ENCODE measurements at places on chromosomes 1 and 21. TPM values are rescaled to one million over a fixed set of nuclear protein-coding genes. Genes with fewer than 3 reads are reported as not detected.

PRDX6 gene
- total RNA-seq = 170 TPM

CYP4A22 gene
- 0.23 TPM for total RNA-seq

- DNase-seq = no peak
Observed at GRCh38 chr1:11761988-11762406, at the start of gene C1orf167. C1orf167 (plus strand) TSS chr1:11762193; CDS start chr1:11764401, 2,208 bp downstream.

FAM72C gene
- total RNA-seq = not detected

GRCh38 chr21:27756191-27756590 lies 789.3 kb upstream of the ADAMTS5 start:
- no peak for DNase-seq

- DNase-seq = peak; percentile 86
Observed at GRCh38 chr1:58618303-58618702, 41.3 kb upstream of the TACSTD2 start.

DNA sequence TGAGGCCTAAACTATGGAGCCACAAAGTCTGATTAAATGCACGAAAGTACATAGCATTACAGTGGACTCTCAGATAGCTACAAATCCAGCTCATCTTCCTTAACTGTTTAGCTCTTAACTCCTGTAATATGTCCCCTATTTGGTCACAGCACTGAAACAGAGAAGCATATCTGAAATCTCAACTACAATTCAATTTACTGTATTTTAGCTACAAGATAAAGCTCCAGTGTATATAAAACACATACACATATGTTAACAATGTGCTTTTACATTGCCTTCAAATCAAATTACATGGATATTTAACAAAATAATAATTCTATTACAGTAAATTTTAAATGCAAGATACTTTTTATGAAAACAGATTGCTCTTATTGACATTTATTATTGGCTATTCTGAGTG lies 849.3 kb upstream of the PRMT6 start:
- no peak for DNase-seq

DNA sequence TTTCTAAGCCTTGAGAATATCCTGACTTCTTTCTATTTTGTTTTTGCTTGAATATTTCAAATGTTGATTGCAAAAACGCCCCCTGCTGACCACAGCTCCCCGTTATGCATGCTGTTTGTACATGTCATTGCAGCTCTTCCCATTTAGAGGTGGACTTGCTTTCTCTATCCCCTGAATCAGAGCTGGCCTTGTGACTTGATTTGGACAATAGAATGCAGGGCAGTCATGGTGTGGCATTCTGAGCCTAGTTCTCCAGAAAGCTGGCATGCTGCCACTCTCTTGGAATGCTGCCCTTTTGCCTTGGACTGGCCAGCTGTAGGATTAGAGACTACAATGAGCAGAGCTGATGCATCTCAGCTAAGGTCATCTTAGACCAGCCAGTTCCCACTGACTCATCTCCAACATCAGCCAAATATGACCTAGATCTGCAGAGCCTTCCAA lies 1561.5 kb downstream of the MRPL39 start:
- peak; percentile 86 for DNase-seq

GRCh38 chr21:35135481-35135880 lies 86.4 kb upstream of the RUNX1 start:
- no peak for DNase-seq

C1orf21 gene
- total RNA-seq = 44.0 TPM

DNA sequence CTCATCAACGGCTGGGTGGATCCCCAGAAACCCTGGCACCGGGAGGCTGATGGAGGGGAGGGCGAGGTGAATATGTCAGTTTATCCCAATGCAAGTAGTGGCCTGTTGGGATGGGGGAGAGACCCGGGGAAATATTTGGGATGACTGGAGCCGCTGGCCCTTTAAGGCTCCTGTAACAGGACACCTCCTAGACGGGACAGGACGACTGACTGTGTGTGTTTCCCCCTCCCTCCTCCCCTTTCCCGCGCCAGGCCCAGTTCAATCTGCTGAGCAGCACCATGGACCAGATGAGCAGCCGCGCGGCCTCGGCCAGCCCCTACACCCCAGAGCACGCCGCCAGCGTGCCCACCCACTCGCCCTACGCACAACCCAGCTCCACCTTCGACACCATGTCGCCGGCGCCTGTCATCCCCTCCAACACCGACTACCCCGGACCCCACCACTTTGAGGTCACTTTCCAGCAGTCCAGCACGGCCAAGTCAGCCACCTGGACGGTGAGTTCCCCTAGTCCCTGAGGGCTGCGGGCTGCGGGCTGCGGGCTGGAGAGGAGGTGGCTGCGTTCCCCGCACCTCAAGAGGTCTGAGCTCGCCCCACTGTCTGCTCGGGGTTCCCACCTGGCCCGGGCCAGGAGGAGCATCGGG lies 44.8 kb upstream of the CCDC27 start:
- no peak for DNase-seq

- no peak for DNase-seq
Observed at GRCh38 chr1:88802950-88803349, 88.4 kb downstream of the GTF2B start.

DNA sequence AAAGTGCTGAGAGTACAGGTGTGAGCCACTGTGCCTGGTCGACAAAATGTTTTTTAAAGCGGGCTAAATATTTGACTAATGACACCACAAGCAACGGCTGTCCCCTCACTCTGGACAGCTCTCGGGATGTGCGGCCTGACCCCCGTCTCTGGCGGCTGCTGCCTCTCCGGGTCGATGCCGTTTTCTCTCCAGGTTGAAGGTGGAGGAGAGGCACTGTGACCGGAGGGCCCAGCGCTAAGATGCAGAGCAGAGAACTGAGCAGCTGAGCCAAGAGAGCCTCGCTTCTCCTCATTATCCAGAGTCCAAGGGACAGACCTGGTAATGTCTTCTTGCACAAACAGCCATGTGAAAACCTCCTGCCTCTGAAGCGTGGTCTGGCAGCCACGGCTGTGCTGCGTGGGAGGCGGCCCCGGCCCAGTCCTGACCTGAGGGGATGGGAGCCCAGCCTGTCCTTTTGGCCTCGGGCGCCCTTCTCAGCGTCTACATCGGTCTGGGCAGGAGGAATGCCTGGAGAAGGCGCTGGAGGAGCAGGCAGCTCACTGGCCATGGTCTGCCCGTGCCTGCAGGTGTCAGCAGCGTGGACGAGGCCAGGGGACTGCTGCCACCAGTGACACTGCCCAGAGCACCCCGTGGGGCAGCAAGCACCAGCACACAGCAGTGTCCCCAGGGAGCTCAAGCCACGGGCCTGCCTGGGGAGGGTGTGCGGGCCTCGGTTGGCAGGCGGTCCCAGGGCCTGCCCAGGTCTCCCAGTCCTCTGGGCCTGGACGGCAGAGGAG lies 10.3 kb downstream of the MORN1 start:
- DNase-seq = peak; percentile 49

DNA sequence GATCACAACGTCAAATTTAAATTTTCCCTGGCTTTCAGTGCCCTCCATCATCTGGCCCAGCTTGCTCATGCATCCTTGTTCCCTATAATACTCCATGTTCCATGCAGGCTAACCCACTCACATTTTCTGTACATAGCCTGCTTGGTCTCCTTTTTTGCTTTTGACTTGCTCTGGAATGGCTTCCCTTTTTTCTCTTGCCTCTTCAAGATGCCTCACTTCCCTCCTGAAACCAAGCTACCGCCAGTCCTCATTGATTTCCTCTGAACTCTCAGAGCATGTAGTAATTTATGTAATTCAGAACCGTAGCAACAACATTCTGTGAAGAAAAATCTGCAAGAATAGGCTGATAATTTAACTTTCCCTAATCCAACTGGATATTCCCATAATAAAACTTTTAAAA lies 10.3 kb downstream of the CAP1 start:
- no peak for DNase-seq

ZYG11A gene
- total RNA-seq = not detected

GRCh38 chr1:182185842-182186756 lies 124.6 kb upstream of the ZNF648 start:
- no peak for DNase-seq

DNA sequence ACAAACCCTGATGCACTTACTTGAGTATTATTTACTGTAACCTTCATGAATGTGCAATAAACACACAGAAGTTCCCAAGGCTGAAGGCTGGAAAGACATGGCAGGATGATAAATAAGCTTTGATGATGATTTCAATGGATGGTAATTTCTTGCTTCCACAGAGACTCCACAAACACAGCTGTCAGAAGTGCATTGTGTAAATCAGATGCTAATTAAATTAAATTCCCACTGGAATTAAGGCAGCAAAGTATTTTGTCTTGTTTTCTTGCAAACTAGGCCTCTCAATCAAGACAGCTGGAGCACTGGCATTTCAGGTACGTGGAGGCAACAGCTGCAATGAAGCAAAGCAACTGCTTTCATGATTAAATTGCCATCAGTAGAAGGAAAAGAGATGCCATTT lies 24.1 kb downstream of the FAM177B start:
- DNase-seq = no peak

KCNJ6 gene
- 0.16 TPM for total RNA-seq

- DNase-seq = no peak
Observed at GRCh38 chr1:55048453-55049270, 9.3 kb downstream of the PCSK9 start.

DNA sequence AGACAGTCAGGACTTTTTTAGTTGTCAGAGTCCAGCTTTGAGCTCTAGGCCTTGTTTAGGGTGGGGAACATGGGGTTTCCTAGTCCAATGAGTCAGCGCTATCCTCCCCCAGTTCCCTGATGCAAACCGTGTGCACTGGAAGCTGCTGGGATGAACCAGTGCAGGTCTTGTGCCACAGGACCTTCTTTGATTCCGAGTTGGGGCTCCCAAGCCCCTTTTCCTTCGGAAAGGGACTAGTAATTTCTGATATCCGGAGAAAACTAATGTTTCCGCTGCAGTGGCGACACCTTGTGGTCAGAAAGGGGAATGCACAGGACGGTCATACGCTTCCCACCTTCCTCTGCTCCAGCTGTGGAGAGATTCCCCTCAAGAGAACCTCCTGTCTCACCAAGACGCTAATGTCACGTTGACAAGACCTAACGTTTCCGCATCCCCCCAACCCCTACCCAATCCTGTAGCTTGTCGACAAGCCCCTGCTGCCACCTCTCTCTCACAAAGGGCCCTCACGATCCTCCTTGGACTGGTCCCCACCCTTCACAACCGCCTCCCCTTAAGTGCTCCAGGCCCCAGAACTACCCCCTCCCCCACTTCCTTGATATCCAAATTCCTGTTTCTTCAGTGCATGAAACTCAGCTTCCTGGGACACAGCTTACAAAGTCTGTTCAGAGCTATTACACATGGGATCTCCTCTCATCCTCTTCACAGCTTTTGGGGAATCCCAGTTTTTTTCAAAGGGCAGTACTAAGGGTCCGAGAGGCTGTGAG lies 30.9 kb downstream of the GPA33 start:
- peak; percentile 76 for DNase-seq

DNA sequence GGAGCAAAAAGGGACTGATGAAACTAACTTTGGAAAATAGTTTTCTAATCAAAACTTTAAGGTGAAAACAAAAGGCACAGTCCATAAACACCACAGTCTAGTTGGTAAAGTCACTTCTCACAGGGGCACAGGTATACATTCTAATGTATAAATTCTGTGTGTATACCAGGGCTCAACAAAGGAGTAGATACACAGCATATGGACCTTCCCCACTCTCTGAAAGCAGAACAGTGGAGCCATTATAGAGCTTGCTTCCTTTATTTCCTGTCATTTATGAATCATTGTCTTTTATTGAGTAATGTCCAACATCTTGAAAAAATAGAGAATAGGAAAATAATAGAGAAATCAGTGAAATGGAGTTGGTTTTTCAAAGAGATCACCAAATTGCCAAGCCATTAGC lies 746.5 kb upstream of the CHRM3 start:
- DNase-seq = no peak

DNA sequence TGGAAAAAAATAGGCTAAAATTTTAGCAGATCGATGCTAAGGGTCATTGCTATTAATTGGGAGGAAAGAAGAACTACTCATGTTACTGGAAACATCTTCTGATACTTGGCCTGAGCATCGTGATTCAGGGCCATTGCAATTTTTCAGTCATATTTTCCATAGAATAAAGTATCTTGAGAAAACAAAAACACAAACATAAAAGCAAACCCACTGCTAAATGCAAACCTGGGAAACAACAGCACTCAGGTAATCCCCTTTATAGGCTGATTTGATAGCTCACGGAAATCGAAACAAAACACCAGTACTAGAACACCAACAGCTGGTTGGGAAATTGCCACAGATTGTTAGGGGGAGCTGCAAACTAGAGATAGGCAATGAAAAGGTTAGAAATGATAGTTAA lies 172.9 kb upstream of the ESRRG start:
- no peak for DNase-seq

DNA sequence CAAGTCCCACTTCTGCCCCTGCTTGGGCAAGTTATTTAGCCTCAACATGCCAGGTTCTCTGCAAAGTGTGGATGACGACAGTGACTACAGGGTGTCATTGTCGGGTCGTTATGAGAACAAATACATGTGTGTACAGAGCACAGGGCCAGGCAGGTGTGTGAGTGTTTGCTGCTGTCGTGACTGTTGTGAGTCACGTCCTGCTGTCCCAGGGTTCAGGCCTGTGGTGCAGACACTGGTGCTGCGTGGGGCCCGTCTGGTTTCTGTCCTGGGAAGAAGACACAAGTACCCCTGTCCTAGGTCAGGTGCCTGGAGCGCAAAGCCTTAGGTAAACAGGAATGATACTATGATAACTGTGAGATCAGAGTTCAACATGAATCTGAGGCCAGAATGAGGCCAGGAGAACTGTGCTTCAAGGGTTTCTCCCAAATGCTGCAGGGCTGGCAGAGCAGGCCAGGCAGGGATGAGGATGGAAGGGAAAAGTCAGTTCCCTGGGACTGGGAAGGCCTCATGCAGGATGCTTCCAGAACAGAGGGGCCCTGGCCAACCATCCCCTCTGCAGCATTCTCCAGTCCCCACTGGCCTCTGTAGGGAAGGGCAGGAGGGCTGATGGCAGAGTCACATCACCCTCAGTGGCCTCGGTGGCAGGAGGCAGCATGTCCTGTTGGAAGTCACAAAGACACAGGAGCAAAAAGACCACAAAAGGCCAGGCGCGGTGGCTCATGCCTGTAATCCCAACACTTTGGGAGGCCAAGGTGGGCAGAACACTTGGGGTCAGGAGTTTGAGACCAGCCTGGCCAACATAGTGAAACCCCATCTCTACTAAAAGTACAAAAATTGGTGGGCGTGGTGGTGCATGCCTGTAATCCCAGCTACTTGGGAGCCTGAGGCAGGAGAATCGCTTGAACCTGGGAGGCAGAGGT lies 15.7 kb downstream of the GPR157 start:
- DNase-seq = peak; percentile 31

GRCh38 chr1:4006676-4007374 lies 106.8 kb upstream of the C1orf174 start:
- DNase-seq = no peak

All from aorta (tissue), 5 donors.